NCI-H1092 treated with DMSO at 0.1 percent for 48 hours (cell line): ENCODE measurements at places on chromosomes 6 and 20.

DNA sequence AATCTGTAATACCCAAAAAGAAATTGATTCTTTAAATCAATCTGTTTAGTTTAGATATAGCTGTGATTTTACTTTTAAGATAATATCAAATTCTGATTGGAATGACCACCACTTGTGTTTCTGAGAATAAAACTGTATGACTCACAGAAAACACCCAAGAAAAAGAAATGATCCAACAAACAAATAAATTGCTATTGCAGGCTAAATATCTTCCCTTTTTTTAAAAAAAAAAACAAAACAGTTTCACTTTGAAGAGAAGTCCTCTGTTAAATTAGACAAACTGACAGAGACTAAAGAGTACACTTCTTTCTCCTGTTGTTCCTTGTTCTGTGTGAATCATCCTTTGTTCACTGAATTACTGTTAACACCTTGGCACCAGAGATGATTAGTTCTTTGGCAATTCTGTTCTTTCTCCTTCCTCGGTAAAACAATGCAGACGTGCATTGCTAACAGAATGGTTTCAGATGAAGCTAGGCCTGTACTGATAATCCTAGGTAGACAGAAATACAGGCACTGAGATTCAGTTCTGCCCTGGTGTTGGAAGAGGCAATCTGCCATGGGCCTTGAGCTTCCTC is 895.2 kb upstream of the CITED2 start:
- no peak for DNase-seq

DNA sequence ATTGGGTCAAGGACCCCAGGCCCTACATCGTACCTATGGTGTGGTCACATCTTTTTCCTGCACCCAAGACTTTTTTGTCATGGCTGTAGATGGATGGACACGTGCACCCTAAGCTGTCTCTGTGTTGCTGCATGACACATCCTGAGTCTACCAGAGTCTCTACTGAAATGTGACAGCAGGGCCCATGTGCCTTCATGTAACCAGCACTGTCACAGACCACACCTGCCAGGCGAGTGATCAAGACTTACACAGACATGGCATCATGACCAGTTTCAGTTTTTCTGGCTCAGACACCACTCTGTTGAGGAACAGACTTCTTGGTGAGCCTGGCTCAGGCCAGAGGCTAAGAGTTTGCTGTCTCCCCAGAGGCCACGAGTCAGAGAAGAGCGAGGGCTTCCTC is 7.6 kb downstream of the PRND start:
- DNase-seq, result no peak

- DNase-seq, result no peak
Measured at GRCh38 chr6:156517088-156517487, 260.1 kb upstream of the ARID1B start.

- no peak for DNase-seq
Measured at GRCh38 chr6:99092461-99092860, 144.7 kb upstream of the FBXL4 start.

GRCh38 chr6:169026175-169026574 is 227.5 kb downstream of the THBS2 start:
- DNase-seq, result no peak

- no peak for DNase-seq
Measured at GRCh38 chr20:10519361-10520046, 84.4 kb downstream of the SLX4IP start.

DNA sequence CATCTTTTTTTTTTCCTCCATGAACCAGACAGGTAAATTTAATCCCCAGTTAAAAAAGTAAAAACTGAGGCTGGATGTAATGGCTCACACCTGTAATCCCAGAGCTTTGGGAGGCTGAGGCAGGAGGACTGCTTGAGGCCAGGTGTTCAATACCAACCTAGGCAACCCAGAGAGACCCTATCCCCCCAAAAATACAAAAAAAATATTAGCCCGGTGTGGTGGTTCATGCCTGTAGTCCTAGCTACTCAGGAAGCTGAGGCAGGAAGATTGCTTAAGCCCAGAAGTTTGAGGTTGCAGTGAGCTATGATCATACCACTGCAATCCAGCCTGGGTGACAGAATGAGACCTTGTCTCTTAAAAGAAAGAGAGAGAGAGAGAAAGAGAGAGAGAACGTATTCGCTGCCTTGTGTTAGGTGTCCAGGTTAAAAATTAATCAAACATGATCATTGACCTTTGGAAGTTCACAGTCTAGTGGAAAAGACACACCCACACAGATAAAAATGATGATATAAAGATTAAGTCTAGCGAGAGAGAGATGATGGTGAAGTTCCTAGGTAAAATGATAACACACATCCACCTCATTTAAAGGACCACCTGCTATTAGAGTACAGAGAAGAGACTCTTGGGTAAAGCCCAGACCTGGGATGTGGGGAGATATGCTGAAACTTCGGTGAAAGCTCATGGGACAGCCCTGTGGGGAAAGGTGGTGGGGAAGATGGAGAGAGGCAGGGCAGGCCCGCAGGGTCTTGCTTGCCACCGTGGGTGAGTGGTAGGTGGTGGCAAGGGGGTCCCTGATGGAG is 4.8 kb upstream of the NHSL1 start:
- no peak for DNase-seq

DNA sequence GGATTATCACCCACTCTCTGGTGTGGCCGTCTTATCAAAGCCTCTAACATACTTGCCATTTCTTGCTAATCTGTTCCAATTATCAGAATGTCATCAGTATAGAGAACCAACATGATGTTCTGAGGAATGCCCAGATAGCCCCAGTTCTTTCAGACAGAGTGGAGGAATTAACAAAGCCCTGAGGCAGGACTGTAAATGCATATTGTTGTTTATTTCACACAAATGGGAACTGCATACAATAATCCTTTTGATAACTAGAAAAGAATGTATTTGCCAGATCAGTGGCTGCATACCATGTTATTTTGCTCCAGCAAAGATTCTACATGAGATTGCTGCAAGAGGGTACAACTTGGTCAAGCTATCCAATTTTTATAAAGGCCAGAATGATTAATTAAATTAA is 112.8 kb upstream of the HEY2 start:
- no peak for DNase-seq

- no peak for DNase-seq
Measured at GRCh38 chr6:4153514-4153985, 18.2 kb upstream of the ECI2 start.

GRCh38 chr6:52537001-52537753 is 39.7 kb downstream of the TRAM2 start:
- no peak for DNase-seq

DNA sequence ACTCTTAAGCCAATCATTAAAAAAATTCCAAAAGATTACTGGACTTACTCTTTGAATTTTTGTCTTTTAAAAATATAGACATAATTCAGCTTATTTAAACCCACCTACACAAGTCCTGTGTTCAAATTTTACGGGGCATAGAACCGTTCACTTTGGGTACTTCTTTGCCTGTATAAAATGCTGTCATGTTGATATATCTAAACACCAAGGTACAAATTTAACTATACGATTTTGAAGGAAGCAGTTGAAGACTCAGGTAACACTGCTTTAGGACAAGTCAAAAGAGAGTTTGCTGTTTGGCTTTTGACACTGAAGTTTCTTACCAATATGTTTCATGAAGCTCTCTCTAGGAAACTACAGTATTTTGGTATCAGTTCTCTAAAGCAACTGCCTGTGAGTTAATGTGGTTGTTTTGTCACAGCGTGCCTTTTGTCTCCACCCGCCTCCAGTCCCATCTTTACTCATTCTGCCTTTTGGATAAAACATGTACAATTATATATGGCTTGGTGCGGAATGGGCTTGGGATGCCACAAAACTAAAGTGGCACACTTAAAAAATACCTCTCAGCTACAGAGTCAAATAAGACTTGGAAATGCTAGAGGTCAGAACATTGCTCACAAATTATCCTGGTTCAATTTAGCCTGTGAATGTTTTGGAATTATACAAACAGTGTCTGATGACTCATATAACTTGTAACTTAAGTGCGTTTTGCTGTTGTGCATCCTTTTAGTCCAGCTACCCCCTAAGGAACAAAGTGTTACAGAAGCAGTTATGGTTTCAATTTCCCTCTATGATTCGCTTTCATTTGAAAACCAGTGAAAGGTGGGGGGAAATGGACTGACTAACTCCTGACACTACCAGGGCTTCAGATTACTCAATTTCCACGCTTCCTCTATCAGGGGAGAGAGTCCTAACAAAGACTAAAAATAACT is 38.7 kb downstream of the RGS17 start:
- DNase-seq, result no peak

DNA sequence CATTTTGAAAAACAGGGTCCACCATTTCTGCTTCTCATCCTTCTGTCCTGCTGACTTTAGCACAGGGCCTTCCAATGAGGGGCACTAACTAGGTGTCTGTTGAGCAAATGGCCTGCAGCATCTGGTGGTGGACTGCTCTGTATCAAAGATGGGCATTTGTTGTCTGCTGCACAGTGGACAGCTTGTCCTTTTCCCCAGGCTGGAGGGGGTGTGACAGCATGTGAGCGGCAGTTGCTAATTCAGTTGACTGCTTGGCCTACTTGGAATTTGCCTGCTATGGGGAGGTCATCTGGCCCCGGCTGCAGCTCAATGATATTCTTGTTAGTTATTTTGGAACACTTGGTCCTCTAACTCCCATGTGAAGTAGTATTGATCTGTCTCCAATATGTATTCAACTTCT is 93.7 kb downstream of the SH3BGRL2 start:
- DNase-seq, result no peak

GRCh38 chr6:121330516-121330915 is 3.8 kb downstream of the TBC1D32 start:
- no peak for DNase-seq

DNA sequence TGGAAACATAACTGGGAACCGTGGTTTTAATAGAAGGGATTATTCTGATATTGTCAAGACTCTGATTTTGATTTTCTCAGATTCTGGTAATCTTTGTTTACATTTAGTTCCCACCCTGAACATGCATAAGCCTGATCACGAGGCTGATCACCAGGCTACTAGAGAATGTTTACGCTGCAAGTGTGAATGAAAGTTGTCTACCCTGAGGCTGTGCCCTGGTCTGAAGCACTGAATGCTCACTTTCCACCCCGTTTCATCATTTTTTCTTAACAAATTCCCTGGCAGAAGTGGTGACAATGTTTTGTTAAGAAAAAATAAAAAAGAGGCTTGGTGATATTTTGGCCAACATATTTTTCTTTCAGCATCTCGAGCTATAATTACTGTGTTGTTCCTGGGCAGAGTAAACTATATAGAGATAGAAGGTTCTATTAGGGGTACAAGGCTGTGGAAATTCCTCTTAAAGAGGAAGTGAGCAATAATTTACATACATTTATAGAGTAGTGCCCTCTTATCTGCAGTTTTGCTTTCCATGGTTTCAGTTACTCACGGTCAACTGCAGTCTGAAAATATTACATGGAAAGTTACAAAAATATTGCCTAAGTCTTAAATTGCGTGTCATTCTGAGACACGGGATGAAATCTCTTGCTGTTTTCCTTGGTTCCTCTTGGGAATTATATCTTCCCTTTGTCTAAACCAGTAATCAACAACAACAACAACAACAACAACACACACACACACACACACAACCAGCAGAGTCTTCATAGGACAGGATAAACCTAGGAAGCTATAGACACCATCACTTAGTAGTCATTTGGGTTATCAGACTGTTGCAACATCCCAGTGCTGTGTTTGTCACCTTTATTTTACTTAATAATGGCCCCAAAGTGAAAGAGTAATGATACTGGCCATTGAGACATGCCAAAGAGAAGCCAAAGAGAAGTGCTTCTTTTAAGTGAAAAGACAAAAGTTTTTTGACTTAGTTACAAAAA is 566.6 kb upstream of the CITED2 start:
- no peak for DNase-seq

GRCh38 chr6:111549746-111550145 is 55.9 kb downstream of the TRAF3IP2 start:
- DNase-seq, result no peak

GRCh38 chr6:22062807-22063408 is 233.9 kb downstream of the PRL start:
- no peak for DNase-seq

GRCh38 chr6:14450133-14450504 is 332.5 kb downstream of the CD83 start:
- DNase-seq, result no peak

GRCh38 chr6:105588123-105588710 is 185.3 kb upstream of the PREP start:
- DNase-seq, result no peak

- no peak for DNase-seq
Measured at GRCh38 chr6:134437376-134437775, 119.5 kb upstream of the SGK1 start.

- DNase-seq, result no peak
Measured at GRCh38 chr20:57610261-57610952, 9.8 kb downstream of the ZBP1 start.

GRCh38 chr6:142845624-142846458 is 99.1 kb downstream of the HIVEP2 start:
- DNase-seq, result peak; percentile 2

GRCh38 chr6:7402716-7403115 is 13.1 kb downstream of the RIOK1 start:
- DNase-seq, result no peak

DNA sequence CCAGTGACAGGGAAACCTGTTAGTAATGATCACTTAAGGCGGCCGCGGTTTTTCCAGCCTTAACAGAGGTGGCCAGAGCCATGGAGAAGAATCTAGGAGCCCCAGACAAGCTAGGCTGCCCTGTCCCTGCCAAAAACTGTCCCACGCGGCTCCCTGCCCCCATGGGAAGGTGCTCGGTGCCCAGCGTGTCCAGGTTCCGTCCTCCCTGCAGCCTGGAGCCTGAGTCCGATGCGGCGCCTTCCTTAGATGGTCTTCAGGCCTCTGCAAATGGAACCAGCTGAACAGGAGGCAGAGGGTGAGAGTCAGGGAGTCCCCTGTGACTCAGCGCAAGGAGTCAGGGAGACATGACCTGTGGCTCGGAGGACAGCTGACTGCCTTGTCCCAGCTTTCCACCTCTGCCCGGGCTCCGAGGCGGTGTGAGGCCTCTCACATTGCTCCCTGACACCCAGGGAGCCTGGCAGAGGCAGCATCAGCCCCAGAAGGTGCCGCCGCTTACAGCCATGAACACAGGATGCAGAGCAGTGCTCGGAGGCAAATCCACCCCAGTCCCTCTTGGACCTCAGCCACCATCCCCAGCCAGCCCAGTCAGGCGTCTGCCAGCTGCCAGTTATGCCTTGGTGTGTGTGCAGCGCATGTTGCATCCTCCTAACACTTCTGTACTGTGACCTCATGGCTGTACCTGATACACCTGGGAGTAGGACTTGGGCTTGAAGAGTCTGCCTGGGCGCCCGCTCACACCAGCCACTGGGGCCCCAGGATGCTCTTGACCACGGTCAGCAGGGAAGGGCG is 377.7 kb downstream of the CDH4 start:
- no peak for DNase-seq
